Mesothelial cell of epicardium (in vitro differentiated cells): ENCODE measurements at places on chromosomes 7 and 10. TPM values are rescaled to one million over a fixed set of nuclear protein-coding genes. Genes with fewer than 3 reads are reported as not detected.
A peak's percentile ranks its signal among the peaks of the same experiment; 100 is the strongest.

GRCh38 chr10:99619090-99619800 lies 994 bp downstream of the SLC25A28 start:
- no peak for DNase-seq

DNA sequence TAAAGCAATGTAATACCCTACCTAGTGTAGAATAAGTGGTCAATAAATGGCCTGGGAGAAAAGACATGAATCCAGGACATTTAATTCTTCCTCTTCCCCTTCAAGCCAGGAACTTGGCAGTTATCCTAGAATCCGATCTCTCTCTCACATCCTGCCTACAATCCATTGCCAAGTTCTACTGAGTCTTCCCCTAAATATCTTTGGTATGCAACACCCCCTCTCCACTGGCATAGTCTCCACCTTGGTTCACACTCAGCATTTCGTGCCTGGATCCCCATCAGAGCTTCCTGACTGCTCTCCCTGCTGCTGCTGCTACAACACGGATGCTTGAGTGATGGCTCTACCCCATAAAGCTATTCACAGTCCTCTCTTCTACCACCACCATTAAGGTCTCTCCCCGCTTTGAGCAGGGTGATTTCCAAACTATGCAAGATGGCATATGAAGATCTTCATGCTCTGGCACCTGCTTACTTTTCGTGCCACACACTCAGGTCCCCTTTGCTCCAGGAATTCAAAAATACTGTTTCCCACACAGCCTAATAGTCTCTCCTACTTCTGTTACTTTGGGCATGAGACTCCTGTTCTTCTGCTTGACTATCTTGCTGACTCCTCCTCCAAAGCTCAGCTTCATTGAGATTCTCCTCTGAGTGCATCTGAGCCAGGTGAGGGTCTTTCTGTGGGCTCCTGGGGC lies 4.8 kb downstream of the ANK3 start:
- no peak for DNase-seq

The HMX3 gene
- not detected in 3 replicates for total RNA-seq

The TET1 gene
- total RNA-seq, result 34.2 to 35.7 TPM (median 35.6 TPM) in 3 replicates

The LRRTM3 gene
- 4.6 to 5.6 TPM (median 5.2 TPM) in 3 replicates for total RNA-seq

DNA sequence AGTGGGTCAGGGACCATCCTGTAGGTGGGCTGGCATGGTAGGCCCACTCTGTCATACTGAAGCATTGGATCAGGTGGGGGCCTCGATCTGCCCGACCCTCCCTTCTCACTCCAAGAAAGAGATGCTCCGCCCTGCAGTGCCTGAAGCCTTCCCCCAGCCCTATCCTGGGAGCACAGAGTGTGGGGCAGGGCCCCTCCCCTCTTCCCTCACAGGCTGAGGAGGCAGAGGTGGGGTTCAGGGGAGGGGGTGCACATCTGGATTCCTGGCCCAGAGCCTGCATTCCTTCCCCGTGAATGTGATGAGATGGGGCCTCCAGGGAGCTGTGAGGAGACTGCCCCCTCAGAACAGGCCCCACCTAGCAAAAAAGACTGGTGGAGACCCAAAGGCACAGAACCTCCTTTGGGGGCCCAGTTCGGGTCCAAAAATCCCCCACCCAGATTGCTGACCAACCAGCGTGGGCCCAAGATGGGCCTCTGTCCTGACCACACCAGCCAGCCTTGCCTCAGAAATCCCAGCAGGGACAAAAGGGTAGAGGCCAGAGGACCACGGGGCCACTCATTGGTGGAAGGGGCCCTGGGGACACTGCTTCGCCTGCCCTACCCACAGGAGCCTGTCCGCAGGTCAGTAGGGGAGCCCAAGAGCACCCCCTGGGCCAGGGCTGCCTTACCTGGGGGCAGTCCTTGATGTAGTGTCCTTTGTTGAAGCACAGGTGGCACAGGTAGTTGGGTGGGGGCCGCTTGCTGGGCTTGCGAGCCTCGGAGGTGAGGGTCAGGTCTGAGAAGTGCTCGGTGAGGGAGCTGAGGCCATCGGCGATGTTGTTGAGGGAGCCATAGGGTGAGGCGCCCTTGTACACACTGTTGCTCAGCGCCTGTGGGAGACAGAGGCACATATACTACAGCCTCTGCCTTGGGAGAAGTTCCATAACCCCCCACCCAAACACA lies 13.3 kb downstream of the ZCCHC24 start:
- no peak for DNase-seq

- no peak for DNase-seq
Observed at GRCh38 chr10:98097616-98098015, 36.8 kb upstream of the R3HCC1L start.

The FAM13C gene
- total RNA-seq, result 6.7 to 7.3 TPM (median 6.8 TPM) in 3 replicates

GRCh38 chr10:123380491-123381085 lies 226.4 kb downstream of the BUB3 start:
- no peak for DNase-seq

- no peak for DNase-seq
Observed at GRCh38 chr10:30750971-30751677, 121.6 kb upstream of the LYZL2 start.

DNA sequence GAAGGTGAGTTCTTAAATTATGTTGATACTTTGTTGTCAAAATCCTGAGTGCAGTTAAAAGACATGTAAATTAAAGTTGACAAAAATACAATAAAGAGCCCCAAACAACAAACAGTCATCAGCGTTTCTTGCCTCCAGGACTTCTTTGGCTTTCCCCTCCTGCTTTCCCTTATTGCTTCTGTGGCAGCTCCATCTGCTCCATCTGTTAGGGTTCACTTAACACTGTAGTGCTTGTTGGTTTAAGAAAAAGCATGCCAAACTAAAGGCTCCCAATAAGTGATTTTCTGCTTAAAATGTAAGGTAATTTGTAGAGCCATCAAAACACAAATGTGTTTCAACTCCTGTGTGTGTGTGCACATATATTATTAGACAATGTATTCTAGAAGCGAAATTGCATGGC lies 254.3 kb upstream of the GNAI1 start:
- DNase-seq, result no peak

GRCh38 chr10:96261930-96262329 lies 9.4 kb downstream of the BLNK start:
- DNase-seq, result no peak

DNA sequence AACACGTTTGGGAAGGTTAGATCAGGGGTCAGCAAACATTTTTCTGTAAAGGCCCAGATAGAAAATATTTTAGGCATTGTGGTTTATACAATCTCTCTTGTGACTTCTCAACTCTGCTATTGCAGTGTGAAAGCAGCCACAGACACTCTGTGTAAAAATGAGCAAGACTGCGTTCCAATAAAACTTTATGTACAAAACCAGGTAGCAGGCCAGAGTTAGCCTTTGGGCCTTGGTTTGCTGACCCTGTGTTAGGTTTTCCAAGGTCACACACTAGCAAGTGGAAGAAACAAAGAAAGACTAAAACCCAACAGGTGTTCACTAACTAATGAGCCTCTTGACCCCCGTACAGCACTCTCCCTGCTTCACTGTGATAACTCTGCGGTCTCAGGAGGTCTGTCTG lies 14.9 kb upstream of the PAXIP1 start:
- no peak for DNase-seq

GRCh38 chr10:5779730-5780129 lies 33.5 kb downstream of the GDI2 start:
- no peak for DNase-seq

The H2BK1 gene
- not detected in 3 replicates for total RNA-seq

GRCh38 chr7:105934572-105935185 lies 28.4 kb upstream of the CDHR3 start:
- no peak for DNase-seq

The ZNF398 gene
- total RNA-seq, result 20.0 to 21.9 TPM (median 20.6 TPM) in 3 replicates

- DNase-seq, result no peak
Observed at GRCh38 chr7:151157645-151158329, 9.7 kb downstream of the GBX1 start.

The GOLGA7B gene
- total RNA-seq, result 0.07 to 0.16 TPM (median 0.09 TPM) in 3 replicates

- DNase-seq, result peak; percentile 94
Observed at GRCh38 chr7:322111-322671, 32.2 kb downstream of the FOXL3 start.

DNA sequence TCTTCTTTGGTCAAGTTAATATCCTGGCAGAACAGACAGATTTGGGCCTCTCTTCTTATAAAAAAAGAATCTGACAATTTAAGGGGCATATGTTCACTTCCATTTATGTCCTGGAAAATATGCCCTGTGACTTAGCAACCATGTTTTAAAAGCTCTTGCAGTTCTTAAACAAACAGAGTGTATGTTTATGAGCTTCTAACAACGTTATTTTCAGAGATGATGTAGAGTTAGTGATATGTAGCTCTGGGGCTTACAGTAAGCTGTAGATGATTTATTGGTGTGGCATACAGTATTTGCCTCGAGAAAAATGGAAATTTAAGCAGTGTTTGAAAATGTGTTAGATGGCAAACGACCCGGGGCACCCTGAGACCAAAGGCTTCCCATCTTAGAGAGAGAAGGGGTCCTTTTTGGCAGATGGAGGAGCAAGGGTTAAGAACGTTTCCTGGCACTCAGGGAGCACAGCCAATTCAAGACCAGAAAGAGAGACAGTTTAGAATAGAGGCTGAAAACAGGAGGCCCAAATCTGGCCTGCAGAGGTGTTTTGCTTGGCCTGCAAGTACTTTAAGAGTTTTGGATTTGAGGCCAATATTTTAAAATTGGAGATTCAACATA lies 397.5 kb downstream of the KCNMA1 start:
- DNase-seq, result no peak

DNA sequence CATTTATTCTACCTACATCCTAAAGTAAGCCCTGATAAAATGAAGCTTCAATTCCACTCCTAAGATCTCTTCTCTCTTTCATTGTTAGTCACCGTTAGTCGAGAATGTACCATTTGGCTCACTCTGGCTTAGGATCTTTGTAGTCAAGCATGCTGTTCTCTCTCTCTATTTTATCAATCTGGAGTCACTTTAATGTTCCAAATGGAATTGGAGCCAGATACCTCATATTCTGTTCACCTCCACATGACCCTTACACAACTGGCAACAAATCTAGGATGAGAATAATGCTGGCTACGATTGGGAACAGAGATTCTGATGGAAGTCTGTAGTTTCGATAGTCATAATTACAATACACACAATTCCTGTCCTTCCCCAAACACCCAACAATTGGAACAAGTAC lies 213.7 kb downstream of the TWIST1 start:
- DNase-seq, result no peak

DNA sequence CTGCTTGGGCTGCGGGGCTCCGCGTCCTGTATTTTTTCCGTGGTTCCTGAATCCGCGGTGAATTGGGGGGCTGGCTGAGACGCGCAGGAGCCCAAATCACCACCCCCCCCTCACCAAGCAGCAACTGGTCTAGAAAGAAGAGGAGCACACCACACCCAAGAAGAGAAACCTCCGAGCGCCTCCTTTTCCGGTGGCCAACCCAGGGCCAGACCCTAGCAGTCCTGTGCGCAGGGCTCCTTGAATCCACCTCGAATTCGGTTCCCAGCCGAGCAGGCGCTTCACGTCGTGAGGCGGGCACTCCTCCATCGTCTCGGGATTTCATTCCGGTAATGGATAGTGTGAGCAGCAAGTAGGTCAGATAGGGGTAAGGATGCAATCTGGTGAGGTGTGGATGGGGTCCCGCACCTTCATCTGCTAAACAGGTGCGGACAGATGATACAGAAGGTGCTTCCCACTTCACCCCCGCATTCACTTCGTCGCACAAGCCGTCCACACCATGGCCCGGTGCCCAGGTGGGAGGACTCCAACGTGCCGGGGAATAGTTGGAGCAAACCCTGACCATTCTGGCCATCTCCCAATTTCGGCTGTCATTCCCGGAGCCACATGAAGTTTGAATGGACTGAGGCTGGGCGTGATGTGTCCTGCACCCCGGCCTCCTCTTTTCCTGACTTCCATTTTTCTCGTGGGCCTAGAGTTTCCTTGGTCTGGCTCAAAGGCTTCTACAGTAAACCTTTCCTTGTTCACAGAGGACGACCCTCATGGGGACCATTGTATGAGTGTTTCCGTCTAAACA lies 19.8 kb upstream of the ZNF273 start:
- DNase-seq, result no peak

DNA sequence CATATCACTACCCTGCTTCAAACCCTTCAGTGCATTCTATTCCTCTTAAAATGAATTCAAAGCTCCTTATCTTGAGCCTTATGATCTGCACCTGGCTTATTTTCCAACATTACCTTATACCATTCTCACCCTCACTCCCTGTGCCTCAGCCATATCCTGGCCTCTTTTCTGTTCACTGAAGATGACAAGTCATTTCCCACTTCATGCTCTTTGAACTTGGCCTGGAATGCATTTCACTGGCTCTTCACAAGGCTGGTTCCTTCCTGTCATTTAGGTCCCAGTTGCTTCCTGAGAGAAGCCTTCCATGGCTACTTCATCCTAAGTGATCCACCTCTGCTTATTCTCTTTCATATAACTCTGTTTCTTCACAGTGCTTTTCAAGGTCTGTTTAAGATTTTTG lies 3.2 kb upstream of the LIPF start:
- no peak for DNase-seq

The AMPH gene
- 2.0 to 2.4 TPM (median 2.3 TPM) in 3 replicates for total RNA-seq

DNA sequence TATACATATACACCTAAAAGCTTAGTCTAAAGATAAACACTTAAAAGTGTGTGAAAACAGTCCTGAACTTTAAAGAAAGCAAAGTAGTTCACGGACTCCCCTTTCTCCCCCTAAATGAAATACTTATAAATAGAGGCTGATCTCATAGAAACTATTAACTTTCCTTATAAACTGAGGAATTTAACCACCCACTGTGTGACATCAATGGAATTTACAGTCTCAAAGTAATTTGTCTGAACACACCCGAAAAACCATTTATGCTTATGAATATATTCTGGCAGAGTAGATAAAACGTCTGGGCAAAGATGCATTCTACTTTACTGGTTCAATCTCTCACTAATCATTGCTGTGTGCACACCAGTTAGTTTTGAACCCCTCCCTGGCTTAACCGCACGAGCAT lies 181.8 kb upstream of the DGKB start:
- DNase-seq, result no peak

DNA sequence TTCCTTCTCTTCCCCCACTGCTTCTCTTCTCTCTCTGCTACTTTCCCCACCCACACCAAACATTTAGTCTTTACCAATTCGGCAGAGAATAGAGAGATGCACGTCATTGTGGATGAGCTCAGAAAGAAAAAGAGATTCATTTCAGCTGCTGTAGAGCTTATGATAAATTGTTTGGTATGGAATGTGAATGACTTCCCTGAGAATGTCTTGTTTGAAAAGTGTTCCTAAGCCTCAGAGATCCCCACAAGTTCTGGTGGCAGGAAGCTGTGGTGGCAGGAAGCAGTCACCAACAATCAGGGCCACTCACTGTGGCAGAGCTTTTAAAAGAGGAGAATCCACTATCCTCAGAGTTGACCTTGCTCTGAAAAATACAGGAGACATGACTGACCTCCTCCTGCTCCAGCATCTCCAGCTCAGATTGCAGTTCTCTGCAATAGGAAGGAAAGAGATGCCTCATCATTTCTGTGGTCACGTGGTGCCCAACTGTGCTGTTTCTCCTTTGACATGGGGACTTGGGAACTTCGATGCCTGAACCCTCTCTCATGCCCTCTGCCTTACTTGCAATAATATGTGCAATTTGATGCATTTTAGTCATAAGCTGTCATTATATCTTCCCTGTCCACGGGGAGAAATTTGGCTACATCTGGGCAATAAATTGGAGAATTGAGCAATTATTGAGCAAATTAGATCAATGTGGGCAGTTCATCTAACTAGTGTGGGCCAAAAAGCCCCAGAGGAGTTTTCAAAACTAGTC lies 76.5 kb downstream of the BMPER start:
- no peak for DNase-seq

- no peak for DNase-seq
Observed at GRCh38 chr7:37893359-37893758, 23.3 kb downstream of the SFRP4 start.

GRCh38 chr10:110883924-110884323 lies 12.2 kb downstream of the PDCD4 start:
- no peak for DNase-seq

The CPN1 gene
- total RNA-seq, result not detected in 3 replicates

The INHBA gene
- total RNA-seq, result 47.6 to 51.4 TPM (median 50.6 TPM) in 3 replicates

The GRM3 gene
- not detected in 3 replicates for total RNA-seq

- DNase-seq, result no peak
Observed at GRCh38 chr10:12808014-12808613, 193.4 kb downstream of the CCDC3 start.

The PNLIP gene
- not detected in 3 replicates for total RNA-seq
